Uterine smooth muscle cell (primary cell): ENCODE measurements at places on chromosomes 7 and 10. TPM values are rescaled to one million over a fixed set of nuclear protein-coding genes. Genes with fewer than 3 reads are reported as not detected.

The C10orf53 gene
- total RNA-seq: under 0.01 TPM in 1 of 2 replicates, not detected in the other

The CHST12 gene
- 8.5 and 10.3 TPM in 2 replicates for total RNA-seq

The CEP55 gene
- total RNA-seq: 26.0 and 117 TPM in 2 replicates

The ZNF438 gene
- 2.0 and 2.3 TPM in 2 replicates for total RNA-seq

The CRYGN gene
- total RNA-seq: 0.25 TPM in 1 of 2 replicates, not detected in the other

The GCK gene
- 0.55 and 0.62 TPM in 2 replicates for total RNA-seq

The HOGA1 gene
- 0.50 and 0.89 TPM in 2 replicates for total RNA-seq
